ENCODE measurements at places on chromosomes 4 and X.

GRCh38 chrX:138745196-138745595, 33.7 kb upstream of the FGF13 start:
- DNase-seq: no peak

DNA sequence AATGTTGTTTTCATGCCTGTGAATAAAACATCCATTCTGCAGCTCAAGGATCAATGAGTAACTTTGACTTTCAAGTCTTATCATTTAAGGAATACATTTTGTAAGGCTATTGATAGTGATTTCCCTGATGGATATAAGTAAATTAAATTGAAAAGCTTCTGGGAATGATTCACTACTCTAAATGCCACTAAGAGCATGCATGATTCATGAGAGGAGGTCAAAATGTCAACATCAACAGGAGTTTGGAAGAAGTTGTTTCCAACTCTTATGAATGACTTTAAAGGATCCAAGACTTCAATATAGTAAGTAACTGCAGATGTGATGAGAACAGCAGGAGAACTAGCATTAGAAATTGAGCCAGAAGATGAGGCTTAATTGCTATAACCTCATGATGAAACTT, 1487.3 kb downstream of the PCDH7 start:
- no peak for DNase-seq

- DNase-seq: no peak
Measured at GRCh38 chrX:152813206-152813605, 17.4 kb downstream of the CETN2 start.

DNA sequence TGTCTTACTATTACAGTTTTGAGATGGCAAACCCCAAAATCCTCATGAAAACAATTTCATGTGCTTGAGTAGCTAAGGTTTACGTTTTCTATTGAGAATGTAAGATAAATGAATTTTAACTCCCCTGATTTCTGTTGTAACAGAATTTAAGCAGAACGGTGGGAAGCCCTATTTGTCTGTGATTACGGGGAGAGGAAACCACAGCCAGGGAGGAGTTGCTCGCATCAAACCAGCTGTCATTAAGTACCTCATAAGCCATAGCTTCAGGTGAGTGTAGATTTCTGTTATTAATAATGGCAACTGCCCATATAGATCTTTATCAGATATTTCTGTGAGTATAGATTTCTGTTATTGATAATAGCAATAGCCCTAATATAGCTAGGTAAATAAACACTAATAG, 44.2 kb upstream of the RHOH start:
- DNase-seq: peak; percentile 9

GRCh38 chrX:63658920-63659319, 126.1 kb downstream of the ARHGEF9 start:
- DNase-seq: no peak

GRCh38 chr4:22434895-22435294, 81.0 kb downstream of the ADGRA3 start:
- no peak for DNase-seq

DNA sequence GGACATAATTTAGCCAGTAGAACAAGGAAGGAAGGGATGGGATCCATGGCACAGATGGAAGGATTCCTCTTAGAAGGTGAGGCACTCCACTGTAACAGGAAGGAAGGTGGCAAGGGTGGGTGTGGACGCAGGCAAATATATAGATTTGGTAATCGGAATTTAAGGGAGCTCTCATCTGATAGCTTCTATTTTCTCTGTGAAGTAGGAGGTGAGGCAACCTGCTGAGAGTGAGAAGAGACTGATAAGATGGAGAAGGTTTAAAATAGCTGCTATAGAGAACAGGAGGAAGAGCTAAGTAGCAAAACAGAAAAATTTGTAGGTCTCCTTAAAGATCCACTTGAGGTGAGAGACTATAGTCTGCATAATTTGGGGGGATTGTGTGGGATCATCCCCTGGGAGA, 61.8 kb upstream of the BRS3 start:
- no peak for DNase-seq

- DNase-seq: no peak
Measured at GRCh38 chrX:39955625-39956024, 142.1 kb downstream of the BCOR start.

GRCh38 chr4:16717266-16717970, 181.0 kb downstream of the LDB2 start:
- no peak for DNase-seq

- no peak for DNase-seq
Measured at GRCh38 chr4:119207051-119207450, 5.5 kb upstream of the USP53 start.

DNA sequence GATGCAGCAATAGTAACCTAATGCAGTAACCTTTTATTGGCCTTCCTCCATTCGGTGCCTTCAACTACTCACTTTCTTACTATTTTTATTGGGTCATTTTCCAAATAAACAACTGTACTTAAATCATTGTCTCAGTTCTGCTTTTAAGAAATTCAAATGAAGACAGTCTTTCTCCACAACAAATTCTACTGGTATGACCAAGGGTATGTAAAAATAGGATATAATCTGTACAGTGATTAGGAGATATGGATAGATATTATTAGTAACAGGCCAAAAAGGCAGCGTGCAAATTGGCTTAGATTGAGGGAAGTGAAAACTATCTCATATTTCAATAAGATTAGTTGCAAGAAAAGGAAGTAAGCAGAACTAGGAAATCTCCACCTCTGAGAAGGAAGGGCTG, 177.4 kb upstream of the PPP1R2C start:
- no peak for DNase-seq

- no peak for DNase-seq
Measured at GRCh38 chr4:159048166-159048886, 54.6 kb upstream of the RAPGEF2 start.

- DNase-seq: no peak
Measured at GRCh38 chrX:10821293-10821692, 200.9 kb upstream of the MID1 start.

DNA sequence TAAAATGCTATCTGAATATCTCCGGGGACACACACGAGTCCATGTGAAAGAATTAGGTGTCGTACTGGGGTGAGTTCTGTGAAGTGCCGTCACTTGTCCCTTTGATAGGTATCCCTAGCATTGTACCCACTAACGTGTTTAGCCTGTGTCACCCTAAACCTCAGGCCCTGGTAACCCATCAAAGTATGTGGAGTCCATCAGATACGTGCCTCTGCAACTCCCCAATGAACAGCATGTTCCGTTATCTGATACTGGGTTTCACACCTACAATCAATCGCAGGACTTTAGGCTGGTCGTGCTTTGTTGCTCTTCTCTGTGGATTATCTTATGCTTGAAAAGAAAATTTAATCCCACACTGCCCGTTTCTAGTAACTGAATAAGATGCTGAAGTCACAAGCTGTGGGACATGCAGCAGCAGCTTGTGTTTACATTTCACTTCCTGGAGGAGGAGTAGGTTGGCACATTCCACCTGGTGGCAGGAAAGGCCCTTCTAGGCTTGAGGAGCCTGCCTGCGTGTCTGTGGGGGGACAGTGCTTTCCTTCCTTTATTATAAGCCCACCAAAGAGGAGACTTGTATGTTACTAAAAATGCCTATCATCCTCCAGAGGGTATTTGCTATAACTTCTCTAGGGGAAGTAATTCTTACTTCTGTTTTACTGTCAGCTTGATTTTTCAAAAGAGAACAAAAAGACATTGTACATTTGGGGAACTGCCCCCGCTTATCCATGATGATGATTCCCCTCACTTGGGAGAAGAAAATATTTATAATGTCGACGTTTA, 127.2 kb downstream of the FNIP2 start:
- no peak for DNase-seq

- no peak for DNase-seq
Measured at GRCh38 chr4:156413239-156414135, 459.8 kb upstream of the CTSO start.

GRCh38 chr4:20195071-20195885, 56.4 kb upstream of the SLIT2 start:
- no peak for DNase-seq

DNA sequence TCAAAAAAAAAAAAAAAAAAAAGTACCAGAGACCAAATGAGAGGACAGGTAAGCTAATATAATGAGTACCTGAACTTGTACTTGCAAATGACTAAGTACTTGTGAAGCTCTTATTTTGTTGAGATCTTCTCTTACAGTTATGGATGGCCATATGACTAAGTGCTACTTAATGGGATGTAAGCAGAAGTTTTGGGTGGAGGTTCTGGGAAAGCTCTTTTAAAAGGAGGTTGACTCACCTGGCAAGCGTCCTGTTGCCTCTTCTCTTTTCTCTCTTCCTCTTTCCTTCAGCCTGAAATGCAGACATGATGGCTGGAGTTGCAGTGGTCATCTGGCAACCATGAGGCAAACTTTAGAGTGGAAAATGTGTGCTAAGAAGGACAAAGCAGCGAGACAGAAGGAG, 36.9 kb upstream of the MED14 start:
- no peak for DNase-seq

GRCh38 chr4:115090483-115091075, 22.8 kb downstream of the NDST4 start:
- no peak for DNase-seq

GRCh38 chrX:120286733-120287512, 24.3 kb downstream of the TMEM255A start:
- no peak for DNase-seq

DNA sequence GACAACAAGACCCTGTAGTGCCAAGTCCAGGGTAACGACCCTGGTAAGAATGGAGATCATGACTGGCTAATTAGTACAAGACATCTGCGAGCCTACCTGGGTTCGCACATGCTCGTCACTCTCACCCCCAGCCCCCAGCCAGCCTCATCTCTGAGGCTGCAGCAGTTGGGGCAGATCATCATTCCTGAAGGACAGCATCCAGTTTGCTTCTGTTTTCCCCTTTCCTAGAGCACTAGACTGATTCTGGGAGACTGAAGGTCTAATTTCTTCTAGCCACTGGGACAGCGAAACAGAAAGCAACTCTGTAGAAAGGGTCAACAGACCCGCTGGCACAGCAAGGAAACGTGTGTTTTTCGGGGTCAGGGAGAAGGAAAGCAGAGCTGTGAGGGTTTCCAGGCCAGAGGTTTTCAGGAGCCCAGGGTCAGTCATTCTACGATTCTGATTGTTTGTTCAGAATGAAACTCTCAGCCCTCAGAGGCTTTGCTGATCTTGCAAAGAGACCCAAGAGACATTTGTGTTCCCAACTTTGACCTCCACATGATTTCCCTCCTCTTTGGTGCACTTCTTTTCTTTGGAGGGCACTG, 343.1 kb upstream of the NOCT start:
- no peak for DNase-seq

- DNase-seq: no peak
Measured at GRCh38 chrX:123267220-123267619, 83.1 kb downstream of the GRIA3 start.

DNA sequence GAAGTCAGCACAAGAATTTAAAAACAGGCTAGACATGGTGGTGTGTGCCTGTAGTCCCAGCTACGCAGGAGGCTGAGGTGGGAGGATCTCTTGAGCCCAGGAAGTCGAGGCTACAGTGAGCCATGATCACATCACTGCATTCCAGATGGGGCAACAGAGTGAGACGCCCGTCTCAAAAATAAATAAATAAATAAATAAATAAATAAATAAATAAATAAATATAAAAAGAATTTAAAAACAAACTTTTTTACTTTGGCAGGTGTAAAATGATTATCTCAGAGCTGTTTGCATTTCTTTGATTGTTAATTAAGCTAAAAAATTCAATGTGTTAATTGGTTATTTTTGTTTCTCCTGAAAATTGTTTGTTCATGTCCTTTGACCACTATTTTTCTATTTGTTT, 97.5 kb upstream of the RPS6KA3 start:
- no peak for DNase-seq

GRCh38 chr4:14841801-14842768, 160.2 kb upstream of the CPEB2 start:
- DNase-seq: no peak

GRCh38 chr4:91267543-91267942, 1036.2 kb upstream of the GRID2 start:
- DNase-seq: no peak

- DNase-seq: no peak
Measured at GRCh38 chrX:71667328-71668247, at the start of gene LOC101059915. TSS of gene LOC101059915 (plus strand) at chrX:71667546.

GRCh38 chr4:118676128-118676527, 9.1 kb upstream of the METTL14 start:
- no peak for DNase-seq

- no peak for DNase-seq
Measured at GRCh38 chr4:125316401-125316790, 1.6 kb downstream of the FAT4 start.

DNA sequence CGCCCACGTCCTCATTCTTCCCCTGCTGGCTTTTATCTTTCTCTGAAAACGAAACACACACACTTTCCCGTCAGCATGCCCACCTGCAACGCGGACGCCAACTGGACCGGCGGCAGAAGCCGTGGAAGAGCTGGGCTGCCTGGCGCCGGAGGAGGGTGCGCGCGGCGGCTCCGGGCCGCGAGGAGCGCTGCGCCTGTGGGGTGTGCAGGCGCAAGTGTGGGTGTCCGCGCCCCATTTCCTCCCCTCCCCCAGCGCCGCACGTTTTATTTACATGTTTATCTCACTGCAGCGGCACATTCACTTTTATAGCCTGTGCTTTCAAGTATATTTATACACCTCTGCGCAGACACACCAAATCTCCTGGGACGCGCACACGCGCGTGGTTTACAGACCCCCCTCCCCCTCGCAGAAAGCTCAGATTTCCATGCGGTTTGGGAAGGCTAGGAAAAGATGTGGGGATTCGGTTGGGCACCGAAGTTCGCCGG, 1.5 kb downstream of the PITX2 start:
- DNase-seq: no peak

DNA sequence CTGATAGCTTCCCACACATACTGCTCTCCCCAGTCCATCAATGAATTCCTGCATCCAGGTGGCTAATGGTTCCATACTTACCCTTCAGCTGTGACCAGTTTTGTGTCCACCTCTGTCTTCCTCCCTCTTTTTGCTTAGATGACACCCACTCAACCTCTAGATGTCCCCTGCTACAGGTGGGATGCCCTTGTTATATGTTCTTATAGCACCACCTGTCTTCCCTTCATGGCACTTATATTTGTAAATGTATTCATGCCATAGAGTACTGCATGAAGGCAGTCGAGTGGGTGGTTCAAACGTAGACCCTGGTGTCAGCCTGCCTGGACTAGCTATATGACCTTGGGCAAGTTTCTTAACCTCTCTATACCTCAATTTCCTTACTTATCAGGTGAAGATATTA, 6.5 kb upstream of the USP46 start:
- DNase-seq: no peak

GRCh38 chr4:40038977-40039376, 17.7 kb upstream of the N4BP2 start:
- no peak for DNase-seq

DNA sequence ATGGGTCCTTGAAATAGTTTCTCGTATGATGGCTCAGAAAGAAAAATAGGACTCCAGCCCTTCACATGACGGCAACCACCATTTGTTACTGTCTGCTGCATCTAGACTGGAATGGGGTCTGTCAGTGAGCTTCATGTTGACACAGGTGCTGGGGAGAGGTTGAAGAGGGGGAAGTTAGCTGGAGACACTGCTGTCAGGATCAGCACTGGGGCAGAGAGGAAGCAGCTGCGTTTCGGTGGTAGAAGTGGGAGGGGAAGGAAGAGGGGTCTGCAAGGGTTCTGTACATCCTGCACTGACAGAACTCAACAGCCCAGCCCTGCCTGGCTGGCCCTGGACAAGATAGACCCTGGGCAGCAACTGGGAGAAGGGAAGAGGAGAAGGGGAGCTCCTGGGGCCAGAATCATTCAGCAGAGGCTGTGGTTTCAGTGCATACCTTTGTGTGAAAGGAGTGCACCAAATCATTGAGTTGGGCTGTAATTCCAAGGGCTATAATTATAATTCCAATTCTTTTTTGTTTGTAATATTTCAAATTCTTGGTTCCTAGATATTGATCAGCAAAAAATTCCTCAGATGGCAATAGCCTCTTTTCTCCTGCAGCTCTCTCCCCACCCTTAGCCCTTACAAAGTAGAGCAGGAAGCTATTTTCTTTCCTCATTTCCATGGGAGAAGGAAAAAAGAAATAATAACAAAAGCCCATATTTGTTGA, 119.4 kb upstream of the C1GALT1C1 start:
- DNase-seq: no peak
